ENCODE measurements at places on chromosomes 1 and 21. TPM values are rescaled to one million over a fixed set of nuclear protein-coding genes. Genes with fewer than 3 reads are reported as not detected.

Gene HPCAL4
- 4.6 TPM for polyA plus RNA-seq

- DNase-seq: no peak
Observed at GRCh38 chr1:205843036-205843859, 6.7 kb downstream of the PM20D1 start.

Gene RNU1-4
- not detected for polyA plus RNA-seq

Gene PDZK1IP1
- not detected for polyA plus RNA-seq

GRCh38 chr1:219293410-219293809 is 119.7 kb downstream of the LYPLAL1 start:
- DNase-seq: no peak

Gene DMBX1
- polyA plus RNA-seq: not detected

DNA sequence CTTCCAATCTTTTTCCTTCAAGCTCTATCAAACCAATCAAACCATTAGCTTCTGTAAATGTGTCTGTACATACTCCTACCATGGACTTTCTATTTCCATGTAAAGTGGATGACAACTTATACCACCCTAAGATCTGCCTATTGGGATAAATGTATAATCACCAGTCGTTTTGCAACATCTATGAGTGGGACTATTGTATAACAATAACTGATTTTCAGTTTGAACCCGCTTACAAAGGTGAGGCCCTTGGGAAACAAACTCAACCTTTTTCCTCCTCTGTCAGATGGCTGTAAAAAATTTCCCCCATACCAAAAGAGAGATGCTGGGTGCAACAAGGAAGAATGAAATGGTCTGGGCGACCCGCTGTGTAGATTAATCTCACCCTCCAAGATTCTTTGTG is 399.1 kb upstream of the ADAMTS5 start:
- DNase-seq: no peak

Gene FAM3B
- not detected for polyA plus RNA-seq
